Stimulated activated CD8-positive, alpha-beta memory T cell treated with anti-CD3 and anti-CD28 coated beads, Interleukin-2, amount 100 ng/mL, for 1 hour (primary cell): ENCODE measurements at places on chromosomes 5 and 9.

DNA sequence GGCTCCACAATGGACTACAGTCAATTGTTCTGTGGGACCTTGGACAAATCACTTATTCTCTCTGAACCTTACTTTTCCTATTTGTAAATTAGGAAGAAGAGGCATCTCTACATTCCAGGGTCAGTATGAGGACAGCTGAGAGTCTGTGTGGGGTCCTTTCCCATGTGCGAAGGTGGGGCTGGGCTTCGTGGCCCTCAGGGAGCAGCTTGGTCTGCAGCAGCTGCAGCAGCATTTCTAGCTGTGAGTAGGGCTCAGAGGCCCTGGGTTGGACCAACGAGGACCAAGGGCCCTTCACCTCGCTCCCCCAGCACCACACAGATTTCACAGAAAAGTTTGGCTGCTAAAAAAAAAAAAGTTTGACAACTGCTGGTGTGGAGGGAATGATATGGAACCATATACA lies 9.4 kb upstream of the DDX41 start:
- no peak for DNase-seq

GRCh38 chr5:159156426-159157238 lies 52.7 kb downstream of the RNF145 start:
- DNase-seq = no peak

DNA sequence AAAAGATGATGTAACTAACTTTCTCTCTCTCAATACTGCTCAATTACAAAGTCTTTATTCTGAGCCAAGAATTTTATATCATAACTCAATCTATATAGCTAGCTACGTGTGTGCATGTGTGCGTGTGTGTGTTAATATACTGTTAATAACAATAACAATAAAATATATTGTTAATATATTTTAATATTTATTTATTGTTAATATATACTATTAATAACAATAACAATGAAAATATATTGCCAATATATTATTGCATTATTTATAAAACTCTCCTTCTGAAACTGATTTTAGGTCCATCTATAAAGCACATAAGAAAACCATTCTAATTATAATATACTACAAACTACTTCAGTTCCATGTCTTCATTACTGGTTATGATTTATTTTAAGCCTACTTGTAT lies 60.6 kb downstream of the RASEF start:
- DNase-seq = no peak

DNA sequence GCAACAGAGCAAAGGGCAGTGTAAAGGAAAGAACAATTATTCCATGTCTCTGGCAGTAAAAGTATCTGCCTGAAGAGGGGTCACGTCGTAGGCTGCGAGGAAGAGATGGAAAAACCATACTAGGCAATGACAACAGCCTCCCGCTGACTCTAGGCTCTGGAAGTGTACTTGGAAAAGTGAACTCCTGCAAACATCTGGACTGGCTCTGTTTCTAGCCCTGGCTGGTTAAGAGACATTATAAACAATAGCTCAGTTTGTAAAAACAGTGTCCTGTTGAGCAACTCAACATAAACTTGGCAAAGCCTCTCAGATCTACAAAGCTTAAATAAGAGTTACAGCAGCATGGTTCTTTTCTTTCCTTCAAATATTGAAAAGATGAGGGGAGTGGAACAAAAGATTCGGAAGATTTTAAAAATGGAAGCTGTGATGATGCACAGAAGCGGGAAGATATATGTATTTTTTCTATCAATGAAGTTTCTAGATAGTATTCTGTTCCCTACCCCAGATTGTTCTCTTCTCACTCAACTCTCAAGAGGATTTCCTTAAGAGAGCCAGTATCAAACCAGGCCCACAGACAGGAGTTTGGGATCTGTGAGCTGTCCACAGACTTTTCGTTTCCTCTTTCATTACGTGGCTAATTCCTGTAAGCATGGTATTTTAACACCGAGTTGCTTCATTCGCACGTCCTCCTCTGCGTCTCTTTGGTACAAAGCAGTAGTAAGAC lies 79.4 kb downstream of the SPTLC1 start:
- DNase-seq = no peak

DNA sequence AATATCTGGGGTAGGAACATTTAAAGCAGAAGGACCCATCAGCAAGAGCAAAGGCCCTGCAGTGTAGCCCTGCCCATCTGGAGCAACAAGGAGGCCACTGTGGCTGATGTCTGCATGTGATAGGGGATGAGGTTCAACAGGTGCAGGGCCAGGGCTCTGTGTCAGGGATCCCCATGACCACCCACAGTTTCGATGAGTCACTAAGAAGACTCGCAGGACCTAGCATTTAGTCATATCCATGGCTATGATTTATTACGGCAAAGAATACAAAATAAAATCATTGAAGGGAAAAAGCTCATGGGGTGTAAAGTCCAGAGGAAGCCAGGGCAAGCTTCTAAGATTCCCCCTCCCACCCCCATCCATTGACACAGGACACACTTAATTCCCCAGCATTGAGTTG lies 188.6 kb downstream of the ADGRV1 start:
- DNase-seq = no peak

DNA sequence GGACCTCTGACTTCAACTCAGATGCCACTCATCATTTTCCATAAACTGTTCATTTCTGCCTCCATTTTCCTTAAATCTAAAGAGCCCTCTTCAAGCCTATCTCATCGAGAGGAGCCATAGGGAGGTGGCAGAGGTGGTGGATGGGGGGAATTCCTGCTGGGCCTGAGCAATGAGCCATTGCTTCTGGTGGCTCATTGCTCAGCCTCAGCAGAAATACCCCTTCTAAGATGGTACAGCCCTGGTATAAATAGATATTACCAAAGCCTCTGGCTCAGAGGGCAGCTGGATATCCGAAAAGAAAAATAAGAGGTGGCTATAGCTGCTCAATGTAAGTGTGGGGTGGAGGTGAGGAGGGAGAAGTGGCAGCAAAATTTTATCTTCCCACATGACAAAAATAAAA lies 313.5 kb downstream of the CAAP1 start:
- DNase-seq = no peak

GRCh38 chr5:17888155-17888554 lies 253.9 kb downstream of the TAF11L14 start:
- DNase-seq = no peak

GRCh38 chr5:114427204-114427603 lies 65.3 kb downstream of the KCNN2 start:
- no peak for DNase-seq

GRCh38 chr9:37184905-37185867 lies 64.8 kb downstream of the ZCCHC7 start:
- no peak for DNase-seq

GRCh38 chr5:162434281-162434680 lies 366.7 kb downstream of the GABRG2 start:
- DNase-seq = no peak

GRCh38 chr5:1652873-1653697 lies 129.3 kb upstream of the LPCAT1 start:
- DNase-seq = no peak

DNA sequence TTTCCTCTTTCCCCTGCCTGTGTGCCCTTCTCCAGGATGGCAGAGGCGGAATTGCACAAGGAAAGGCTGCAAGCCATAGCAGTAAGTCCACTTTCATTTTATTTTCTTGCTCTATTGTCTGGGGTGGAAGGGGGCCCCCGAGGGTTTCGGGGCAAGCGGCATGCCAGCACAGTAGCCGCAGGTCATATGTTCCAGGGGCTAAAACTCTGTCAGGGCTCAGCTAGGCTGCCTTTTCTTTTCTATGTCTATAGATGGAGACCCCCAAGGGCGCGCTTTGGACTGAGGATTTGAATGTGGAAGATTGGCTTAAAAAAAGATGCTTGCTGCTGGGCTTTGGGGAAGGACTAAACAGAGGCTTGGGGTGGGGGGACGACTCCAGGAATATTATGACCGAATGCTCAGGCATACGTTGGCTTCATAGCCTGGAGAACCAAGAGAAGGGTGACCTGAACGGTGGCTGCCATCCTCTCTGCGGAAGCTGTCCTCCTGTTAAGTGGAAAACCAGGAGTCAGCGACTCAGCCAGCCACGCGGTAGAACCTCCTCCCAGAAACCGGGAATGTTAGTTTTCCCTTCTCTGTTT lies 545 bp downstream of the PALM2AKAP2 start:
- no peak for DNase-seq

DNA sequence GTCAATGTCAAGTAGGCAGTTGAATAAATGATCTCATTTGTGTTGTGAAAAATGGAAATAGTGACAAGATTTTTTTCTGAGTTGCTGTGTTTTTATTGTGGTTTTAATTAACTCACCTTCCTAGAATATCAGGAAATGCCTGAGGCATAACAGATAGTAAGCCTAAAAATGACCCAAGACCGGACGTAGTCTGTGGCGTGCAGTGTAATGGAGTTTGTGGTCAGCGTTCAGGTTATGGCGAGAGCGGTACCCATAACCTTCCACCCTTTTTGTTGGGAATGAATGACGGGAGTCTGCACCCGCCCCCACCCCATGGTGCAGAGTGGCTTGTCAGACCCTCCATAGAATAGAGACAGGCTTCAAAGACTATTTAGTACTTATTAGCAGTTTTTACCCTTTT lies 119.3 kb downstream of the GALNT10 start:
- DNase-seq = no peak

DNA sequence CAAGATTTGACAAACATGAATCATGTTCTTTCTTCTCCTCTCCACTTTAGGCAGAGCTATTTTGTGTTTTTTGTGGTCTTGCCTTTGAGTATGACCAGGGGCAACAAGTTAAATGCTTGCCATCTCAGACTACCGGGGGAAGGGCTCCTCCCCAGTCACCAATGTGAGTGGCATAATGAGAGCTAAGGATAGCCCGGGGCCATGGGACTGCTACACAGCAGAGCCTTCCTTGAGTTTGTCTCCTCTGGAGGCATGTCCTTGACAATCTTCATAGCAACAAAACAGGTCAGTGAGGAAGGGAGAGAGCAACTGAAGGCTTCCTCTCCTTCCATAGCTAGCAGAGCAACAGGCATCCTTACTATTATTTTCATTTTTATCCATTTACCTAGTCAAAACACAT lies 299.3 kb downstream of the ENC1 start:
- DNase-seq = no peak

DNA sequence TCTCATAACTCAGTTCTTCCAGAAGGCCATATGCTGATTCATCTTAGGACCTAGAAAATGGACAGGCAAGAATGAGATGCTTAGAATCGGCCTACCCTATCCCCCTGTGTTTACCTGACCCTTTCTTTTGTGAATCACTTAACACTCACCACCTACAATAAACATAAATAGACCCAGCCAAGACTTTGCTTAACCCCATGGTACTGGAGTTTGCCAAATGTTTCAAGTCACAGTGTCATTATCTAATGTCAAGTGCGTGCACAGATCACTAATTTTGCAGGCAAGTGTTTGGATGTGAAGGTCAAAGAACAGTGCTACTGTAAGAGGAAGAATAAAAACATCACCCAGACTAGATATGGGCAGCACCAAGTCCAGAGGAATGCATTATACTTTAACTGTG lies 77.5 kb downstream of the GLIS3 start:
- DNase-seq = no peak

- DNase-seq = no peak
Observed at GRCh38 chr9:87708986-87709728, 16.8 kb upstream of the CTSL start.

- DNase-seq = no peak
Observed at GRCh38 chr5:10275460-10275859, 25.4 kb downstream of the CCT5 start.

DNA sequence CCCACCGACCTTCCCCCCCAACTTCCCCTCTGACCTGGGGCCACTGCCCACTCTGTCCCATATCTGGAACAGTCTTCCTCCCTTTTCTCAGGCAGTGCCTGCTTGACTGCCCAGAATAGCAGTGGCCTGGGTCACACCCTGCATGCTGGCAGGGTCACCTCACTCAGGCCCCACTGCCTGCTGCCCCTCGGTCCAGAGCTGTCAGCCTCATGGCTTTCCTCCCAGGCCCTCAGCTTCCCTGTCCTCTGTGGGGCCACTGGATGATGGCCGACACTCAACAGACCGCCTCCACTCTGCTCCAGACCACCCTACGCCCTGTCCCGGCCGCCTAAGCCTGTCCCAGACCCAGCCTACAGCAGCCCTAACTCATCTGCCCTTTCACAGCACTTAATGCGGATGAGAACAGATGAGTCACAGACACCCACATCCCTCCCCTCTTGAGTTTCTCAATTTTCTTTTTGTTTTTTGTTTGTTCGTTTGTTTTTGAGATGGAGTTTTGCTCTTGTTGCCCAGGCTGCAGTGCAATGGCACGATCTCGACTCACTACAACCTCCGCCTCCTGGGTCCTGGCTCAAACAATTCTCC lies 5.9 kb downstream of the PNPLA7 start:
- no peak for DNase-seq

DNA sequence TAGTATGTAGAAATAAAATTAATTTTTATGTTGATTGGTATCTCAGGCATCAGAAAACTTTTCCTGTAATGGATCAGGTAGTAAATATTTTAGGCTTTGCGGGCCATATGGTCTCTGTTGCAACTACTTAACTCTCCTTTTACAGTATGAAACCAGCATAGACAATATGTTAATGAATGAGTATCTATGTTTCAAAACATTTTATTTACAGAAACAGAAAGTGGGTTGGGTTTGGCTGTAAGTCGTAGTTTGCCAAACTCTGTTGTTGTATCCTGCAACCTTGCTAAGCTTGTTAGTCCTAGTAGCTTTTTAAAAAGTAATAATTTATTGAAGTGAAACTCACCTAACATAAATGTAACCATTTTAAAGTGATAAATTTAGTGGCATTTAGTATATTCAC lies 132.1 kb downstream of the NR3C1 start:
- DNase-seq = no peak

DNA sequence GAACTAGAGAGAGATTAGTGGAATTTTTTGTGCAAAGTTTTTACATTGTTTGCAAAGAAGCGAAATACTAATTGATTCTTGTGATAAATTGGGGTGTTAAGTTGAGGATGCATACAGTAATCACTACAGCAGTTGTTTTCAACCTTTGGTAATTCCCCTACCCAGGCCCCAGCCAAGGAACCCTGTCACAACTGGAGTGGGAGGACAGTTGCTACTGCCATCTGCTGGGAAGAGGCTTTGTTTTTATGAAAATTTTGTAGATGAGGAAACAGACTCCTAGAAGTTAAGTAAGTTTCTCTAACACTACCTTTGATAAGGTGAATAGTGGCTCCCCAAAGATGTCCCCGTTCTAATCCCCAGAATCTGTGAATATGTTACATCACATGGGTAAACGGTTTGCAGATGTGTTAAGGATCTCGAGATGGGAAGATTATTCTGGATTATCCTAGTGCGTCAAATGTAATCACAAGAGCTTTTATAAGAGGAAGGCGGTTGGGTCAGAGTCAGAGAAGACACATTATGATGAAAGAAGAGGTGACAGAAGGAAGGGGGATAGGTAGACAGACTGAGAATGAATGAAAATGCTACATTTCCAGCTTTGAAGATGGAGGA lies 34.0 kb upstream of the PPP1R2B start:
- no peak for DNase-seq

- DNase-seq = no peak
Observed at GRCh38 chr5:43315682-43316081, 2.5 kb upstream of the HMGCS1 start.

GRCh38 chr9:8014997-8015682 lies 215.6 kb upstream of the DMAC1 start:
- no peak for DNase-seq

DNA sequence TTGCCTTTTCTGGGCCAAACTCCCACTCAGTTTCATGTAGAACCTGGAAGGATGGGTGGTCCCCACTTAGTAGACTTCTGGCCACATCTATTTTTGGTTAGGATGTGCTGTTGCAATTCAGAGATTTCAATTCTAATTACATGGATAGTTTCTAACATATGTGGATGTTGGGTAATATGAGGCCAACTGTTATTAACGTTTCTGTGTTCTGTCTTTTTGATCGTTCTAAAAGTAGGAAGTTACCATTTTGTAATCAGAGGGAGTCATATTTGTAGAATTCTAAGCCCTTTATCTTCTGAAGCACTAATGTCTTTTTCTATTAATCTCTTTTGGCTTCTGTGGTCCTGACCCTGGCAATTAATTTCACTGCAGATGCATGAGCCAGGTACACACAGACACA lies 141.6 kb upstream of the SPEF2 start:
- DNase-seq = no peak
